ENCODE measurements at places on chromosomes 11 and 22. TPM values are rescaled to one million over a fixed set of nuclear protein-coding genes. Genes with fewer than 3 reads are reported as not detected.
A peak's percentile ranks its signal among the peaks of the same experiment; 100 is the strongest.

HEPHL1 gene
- total RNA-seq, result 1.2 TPM

TMEM191B gene
- not detected for total RNA-seq

DNA sequence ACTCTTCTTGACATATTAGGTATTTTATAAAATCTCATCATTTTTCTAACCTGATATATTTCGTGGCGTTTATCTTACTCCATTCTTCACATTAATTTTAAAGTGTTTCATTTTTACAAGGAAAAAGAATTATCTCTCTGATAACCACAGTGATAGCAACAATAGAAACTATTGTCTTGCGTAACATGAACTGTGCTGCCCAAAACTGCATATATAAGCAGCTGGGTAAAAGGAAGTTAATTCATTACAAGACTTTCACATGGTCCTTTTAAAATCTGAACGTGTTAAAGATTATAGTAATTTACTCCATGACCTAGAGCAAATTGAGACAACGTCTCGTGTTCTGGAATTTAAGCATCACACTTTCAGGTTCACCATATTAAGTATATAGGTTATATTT is 210.4 kb upstream of the GRIA4 start:
- DNase-seq, result no peak

DNA sequence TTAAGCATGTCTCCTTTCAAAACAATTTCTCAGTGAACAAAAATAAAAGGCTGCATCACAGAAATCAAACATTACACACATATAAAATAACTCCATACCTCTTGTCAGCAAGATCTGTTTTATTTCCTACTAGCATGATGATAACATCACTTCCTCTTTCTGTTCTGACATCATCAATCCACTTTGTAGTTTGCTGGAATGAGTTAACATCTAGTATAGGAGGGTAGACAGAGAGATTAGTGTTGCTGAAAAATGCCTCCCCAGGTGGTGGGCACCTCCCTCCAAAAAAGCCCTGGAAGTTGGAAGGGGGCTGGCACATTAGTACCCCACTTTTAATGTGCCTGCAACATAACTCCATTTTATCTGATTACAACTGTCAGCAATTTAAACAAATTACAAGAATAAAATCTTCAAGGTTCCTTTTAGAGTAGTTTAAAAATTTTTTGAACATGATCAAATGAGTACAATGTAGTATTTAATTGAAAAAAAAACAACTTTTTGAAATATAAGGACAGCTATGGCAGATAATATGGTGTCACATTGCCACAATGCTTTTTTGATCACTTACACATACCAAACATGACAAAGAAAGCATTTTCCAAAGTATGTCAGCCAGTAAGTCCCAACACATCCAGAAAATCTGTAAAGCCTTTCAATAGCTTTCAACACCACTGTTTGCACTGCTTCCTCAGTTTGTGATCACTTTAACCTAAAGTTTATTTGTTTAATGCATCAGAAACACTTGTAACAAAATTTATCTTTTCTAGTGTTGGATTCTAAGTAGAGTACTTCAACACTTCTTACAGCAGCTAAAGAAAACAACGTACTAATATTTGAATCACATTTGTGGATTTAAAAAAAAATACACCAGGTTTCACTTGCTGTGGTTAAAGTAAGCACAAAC is 44.5 kb downstream of the RAB6A start:
- peak; percentile 4 for DNase-seq

DNA sequence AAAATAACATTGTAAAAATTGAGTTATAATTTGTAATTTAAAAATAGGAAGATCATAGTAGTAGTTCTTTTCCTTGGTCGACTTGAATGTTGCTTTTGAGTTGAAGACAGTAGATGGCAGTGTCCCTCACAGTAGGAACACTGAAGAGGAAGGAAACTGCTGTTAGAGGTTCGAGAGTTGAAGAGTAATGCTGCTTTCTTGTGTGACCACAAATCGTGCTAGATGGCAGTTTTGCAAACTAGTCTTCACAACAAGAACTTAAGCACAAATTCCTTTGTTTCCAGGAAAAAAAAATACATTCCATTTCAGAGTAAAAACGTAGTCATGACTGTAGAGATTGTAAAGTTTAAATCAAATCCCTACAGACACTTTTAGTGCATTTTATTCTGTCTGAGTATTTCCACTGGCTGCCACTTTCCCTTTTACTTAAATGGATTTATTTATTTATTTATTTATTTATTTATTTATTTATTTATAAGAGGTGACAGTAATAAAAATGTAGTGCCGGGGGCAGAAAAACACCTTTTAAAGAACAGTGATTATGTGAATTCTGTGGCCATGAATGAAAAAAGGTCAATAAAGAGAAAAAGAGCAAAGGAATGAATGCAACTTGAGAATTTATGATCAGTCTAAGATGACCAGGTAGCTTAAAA is 54.6 kb downstream of the SPECC1L start:
- peak; percentile 80 for DNase-seq

DNA sequence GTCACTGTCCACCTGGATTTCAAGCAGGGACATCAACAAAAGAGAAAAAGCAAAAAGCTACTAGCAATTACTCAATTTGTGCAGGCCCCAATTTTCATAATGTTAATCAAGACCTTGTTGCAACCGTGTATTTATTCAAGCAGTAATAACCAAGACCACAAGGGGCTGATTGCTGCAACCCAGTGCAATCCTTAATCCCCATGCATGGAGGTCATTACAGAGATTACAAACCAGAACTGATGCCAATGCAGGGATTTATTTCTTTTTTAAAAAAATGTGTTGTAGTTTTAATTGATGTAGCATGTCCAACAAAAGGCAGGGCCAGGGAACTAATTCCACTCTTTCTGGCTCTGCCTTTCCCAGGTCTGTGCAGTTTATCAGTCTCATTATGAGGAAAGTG is 18.4 kb downstream of the TECTA start:
- no peak for DNase-seq

DNA sequence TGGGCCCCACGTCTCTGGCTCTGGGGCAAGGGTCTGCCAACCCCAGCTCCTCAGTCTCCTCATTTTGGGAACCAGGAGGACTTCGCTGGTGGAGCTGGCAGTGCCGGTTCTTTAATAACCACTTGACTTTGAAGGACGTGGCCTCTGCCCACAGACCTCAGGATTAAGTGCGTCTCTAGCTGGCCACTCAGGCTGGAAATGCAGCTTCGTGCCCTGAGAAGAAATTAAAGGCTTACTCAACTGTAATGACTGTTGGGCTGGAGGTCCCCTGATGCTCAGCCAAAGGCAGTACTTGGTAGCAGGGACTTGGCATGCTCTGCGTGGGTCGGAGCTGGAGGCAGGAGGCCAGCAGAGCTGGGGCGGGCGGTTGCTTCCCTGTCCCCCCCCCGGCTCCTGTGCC is 16.7 kb upstream of the PARVG start:
- no peak for DNase-seq

DNA sequence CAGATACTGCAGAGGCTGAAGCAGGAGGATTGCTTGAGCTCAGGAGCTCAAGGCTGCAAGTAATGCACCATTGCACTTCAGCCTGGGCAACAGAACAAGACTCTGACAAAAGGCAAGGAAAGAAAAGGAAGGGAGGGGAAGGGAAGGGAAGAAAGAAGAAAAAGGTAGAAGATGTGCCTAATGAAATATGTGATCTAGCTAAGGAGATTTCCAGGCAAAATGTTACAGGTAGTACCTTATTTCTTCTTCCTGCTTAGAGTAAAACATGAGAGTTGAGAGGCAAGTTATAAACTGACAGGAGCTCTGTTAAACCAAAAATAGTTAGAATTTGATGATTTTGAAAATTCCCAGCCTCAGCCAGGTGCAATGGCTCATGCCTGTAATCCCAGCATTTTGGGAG is 4.7 kb upstream of the PELI3 start:
- no peak for DNase-seq

Data from M059J (cell line).